NCI-H1694 (cell line): ENCODE measurements at places on chromosomes 3 and 15.

DNA sequence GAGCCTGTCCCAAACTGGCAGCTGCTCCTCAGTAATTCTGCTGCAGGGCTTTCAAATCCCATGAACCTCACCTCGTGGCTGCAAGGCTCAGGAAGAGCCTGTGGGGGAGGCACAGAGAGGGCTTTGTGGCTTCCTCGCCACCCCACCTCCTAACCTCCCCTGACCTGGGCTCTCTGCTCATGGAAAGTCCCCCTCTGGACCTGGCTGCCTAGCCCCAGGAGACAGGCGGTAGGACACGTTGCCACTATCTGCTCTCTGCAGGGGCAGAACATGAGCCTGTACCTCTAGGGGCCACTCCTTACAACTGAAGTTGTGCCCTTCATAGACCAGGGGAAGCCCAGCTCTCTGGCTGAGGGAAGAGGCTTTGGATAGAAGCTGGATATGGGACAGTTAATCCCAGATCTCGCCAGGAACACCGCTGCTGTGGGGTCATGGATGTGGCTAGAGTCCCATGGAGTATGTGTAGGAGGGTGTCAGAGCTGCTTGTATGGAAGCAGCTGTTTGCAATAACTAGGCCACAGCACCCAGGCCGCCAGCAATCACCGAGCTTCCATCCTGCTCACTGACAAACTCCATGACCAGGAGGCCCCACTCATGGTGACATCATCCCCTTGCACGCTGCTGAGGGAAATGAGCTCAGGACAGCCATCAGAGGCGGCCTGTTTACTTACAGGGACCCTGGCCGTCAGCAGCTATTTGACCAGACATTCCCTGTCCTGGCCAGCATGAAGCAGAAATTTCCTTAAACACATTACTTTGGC lies 34.0 kb upstream of the CILP start:
- no peak for DNase-seq

DNA sequence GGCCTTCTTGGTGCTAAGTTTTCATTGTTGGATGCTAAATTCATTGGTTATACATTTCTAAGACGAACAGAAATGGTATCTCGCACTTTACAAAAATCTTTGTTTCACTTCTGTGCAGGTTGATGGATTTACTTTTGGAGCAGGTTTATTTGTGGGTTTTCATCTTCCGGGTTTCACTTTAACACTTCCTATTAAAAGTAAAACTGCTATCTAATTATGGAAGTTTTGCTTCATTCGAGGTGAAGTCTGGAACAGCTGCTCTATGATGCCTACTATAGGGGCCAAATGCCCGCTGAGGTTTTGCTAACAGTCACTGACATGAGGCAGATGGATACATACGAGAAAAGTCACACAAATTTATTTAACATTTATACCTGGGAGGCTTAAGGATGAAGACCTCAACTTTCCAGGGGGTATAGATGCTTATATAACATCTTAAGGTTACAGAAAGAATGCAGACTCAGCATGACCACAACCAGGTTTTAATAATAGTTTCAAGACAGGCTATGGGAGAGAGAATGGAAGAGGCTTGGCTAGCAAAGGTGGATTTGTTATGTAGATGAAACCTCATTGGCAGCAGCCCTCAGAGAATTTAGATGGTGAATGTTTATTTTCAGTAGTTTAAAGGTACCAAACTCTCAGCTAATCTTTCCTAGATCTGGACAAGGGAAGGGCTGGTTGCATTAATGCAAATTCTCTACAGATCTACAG lies 54.2 kb downstream of the OSTN start:
- DNase-seq = no peak

DNA sequence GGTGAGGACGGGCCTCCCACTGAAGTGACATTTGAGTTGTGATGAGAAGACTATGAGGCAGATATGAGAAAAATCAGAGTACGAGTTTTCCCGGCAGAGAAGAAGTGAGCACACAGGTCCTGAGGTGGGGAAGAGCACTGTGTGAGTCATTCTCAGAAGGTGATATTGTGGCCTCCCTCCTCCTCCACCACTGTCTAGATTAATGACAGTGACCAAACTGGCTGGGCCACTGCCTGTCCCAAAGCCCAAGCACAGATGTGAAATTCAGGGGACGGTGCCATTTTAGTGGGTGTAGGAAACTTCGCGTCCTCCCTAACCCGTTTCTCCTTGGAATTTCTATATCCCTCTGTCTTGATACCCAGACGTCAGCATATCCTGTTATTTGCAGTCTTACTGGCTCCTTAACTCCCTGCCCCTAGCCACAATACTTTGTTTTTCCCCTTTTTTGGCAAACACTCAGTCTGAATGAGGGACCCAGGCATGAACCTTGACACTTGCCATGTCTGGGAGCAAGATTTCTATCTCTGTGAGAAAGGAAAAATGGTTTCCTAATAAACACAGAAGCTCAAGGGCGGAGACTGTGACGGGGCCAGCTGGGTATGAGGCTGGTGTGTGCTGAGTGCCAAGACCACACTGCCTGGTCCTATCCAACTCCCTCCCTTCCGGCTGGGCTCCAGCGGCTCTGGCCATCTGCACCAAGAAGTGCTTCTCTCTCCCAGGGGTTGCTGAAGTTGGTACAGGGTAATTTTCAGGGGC lies 15.2 kb downstream of the PRICKLE2 start:
- DNase-seq = no peak

GRCh38 chr3:46221938-46222337 lies 13.8 kb upstream of the CCR1 start:
- no peak for DNase-seq

DNA sequence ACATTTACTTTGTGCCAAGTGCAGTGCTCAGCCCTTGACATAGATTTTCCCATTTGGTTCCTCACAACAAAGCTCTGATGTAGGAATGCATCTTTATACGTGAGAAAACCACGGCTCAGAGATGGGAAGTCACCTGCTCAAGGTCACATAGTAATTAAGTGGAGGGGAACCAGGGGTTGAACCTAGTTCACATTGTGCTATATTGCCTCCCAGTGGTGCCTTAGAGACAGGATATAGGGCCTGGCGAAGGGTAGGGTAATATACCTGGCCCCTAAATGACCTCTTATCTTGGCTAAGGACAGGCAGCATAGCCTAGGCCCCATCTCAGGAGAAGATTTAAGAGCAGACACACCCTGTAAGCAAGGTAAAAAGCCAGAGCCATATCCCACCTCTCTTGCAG lies 71.5 kb downstream of the FOXP1 start:
- no peak for DNase-seq

DNA sequence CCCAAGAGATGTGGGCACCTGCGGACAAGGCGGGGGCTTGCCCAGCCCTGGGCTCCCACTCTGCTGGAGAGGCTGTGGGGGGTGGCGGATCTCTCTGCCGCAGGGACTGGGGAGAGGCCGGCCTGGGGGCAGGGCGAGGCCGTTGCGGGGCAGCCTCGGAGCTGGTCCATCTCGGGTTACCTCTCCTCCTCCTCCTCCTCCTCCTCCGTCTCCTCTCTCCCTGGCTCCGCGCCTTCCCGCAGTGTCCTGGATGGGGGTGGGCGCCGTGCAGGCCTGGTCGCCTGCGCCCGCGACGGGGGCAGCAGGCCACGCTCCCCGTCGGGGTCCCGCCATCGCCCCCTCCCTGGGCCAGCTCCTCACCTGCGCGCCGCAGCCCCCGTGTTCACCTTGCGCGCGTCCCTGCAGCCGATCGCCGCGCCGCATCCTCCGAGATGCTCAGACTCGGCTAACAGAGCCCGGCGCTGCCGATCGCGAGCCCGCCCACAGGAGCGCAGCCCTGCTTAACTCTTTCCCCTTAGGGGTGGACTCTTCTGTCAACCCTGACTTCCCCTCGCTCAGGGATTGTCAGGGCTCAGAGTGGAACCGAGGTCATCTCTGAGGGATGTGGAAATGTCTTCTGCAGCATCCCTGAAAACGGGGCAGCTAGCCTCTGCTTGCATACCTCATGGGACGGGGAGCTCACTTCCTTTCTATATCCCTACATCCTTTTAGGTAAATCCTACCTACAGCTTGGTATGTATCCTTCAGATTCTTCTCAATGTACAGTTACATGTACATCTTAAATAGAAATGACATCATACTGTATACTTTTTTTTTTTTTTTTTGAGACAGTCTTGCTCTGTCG lies at the start of gene PRRT3:
Gene PRRT3, minus strand, starts transcription at position 447 of the 844 bp plus-strand sequence. CDS start 2,293 bp downstream, outside the sequence.
- DNase-seq = no peak

DNA sequence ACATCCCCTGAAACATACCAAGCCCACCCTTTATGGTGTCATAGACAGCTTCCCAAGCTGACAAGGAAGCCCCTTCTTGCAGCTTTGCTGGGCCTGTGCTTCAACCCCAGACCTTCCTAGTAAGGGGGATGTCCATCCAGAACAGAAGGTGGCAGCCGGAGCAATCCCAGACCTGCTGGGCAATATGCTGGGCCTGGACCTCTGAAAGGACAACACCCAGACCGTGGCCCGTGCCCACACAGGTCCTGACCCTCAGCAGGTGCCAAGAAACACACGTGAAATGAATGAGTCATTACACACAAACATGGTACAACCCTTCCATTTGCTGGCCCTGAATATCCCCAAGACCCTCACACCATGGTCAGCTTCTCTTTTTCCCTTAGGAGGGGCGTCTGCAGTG lies 19.8 kb upstream of the VILL start:
- no peak for DNase-seq

DNA sequence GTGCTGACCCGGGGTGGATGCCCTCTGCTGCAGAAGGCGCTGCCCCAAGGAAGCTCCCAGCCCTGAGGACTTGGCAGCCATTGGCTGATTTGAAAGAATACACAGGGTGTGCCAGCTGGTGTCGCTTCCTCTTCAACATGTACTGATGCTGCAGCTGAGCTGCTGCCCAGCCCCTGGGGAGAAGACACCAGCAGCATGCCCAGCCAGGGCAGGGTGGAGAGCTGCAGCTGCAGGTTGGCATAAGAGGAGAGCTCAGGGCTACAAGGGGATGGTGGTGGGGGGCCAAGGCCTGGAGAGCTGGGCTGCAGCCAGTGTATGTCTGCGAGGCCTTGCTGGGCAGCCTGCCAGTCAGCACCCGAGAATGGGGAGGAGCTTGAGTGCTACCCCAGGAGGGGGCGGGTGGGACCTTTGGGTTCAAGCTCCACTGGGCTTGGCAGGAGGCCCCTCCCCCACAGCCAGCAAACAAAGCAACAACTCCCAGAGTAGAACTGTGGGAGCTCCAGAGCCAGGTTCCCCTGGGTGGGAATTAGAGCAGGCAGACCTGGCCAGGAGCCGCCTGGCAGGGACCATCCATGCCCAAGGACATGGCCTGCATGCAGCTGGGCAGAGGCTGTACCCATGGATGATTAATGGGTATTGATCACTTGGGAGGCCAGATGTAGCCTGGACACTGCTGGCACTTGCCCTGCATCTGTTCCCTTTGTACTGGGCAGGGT lies 9.2 kb upstream of the SEMA4B start:
- DNase-seq = peak; percentile 89

DNA sequence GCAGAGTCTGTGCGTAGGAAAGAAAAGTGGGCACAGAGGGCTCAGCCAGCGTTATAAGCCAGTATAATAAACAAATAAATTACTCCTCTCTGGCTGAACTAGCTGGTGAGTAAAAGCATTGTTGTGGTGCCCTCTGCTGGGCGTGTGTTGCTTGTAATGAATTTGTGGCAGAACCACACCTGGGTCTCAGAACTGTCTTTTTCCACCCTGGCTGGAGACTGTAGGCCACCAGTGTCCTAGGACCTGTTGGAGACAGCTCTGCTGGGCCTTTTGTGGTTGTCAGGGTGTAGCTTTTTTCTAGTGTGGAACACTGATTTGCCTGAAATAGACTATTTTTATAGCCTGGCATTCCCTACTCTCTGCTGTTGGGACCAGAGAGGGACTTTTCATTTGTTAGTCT lies 130.5 kb upstream of the EIF1B start:
- DNase-seq = no peak

- no peak for DNase-seq
These were observed at the start of gene FAH for GRCh38 chr15:80152896-80153876. TSS of gene FAH (plus strand) at chr15:80152999. CDS start at chr15:80153055, 56 bp downstream.

- no peak for DNase-seq
These were observed 39.0 kb downstream of the KIF9 start for GRCh38 chr3:47243419-47244147.

GRCh38 chr15:60396958-60397771 lies 621 bp downstream of the ANXA2 start:
- DNase-seq = no peak

DNA sequence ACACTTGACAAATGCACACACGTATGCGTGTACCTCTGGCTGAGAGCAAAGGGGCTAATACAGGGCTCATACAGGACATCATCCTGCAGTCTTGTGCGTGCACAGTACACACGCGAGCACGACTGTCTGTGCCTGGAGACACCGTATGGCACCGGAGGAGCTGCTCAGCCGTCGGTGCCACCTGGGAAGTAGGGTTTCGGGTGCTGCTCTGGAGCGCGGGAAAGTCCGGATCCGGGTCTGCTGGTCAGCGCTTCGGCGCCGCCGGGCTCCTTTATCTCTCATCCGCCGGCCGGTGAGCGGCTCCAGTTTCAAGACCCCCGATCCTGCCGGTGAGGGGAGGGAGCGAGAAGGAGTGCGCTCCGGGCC lies 9.3 kb downstream of the FOXL2 start:
- DNase-seq = no peak

- no peak for DNase-seq
These were observed 27.1 kb upstream of the RORA start for GRCh38 chr15:61256231-61256630.

DNA sequence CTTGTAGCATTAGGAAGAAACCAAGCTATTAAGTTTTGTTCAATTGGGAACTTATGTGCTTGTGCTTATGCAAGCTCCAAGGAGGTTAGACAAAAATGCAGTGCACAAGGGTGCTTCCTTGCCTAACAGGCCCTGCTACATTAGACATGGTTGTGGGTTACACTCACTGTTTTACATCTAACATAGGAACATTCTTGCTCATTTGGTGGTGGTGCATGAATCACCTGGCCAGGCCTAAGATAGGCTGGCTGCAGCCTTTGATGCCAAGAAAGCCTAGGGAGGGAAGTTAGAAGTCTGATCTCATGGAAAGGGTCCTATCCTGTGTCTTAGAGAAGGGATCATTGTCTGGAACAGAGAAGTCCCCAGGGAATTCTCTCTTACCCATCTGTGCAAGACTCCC lies 43.5 kb downstream of the CA12 start:
- DNase-seq = no peak

DNA sequence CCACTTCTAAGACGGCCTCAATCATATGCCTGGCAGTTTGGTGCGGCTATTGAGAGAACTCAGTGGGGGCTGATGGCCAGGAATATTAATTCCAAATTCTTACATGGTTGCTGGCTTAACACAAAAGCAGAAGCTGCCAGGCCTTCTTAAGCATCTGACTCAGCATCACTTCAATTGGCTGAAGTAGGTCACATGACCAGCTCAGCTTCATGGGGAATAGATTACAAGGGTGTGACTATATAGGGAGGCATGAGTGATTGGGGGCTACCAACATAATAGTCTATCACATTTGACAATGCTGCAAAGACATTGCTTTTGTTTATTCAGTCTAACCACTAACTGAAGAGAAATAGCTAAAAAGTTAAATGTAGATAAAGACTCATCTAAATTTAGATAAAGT lies 101.6 kb upstream of the ANKRD28 start:
- DNase-seq = no peak

DNA sequence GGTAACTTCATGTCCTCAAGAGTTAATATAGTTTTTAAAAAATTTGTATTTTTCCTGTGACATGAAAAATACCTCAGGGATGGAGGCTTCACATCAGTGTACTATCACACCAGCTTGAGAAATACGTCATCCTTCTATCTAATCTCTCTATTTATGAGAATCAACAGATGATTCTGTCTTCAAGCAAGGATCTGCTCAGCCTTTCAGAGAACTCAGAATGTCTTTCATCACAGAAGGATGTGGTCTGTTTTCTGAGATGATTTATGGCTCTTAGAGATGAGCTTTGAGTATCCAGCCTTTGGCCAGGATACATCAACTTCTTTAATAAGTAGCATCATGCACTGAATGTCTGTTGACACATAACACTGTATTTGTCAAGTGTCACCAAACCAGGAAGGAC lies 193.9 kb downstream of the DTWD1 start:
- DNase-seq = no peak

- no peak for DNase-seq
These were observed 73.4 kb downstream of the CCK start for GRCh38 chr3:42192334-42193200.
